ENCODE measurements at places on chromosomes 13 and 19.

DNA sequence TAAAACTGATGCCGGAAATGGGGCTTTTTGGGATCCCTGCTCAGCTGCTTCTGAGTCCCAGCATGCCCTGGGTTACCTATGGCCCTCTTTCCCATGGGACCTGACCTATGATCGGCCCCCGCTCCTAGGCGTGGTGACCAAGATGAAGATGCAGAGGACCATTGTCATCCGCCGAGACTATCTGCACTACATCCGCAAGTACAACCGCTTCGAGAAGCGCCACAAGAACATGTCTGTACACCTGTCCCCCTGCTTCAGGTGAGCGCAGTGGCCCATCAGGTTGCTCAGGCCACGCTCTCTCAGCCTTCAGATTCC, 1.5 kb downstream of the RPS11 start:
- no peak for DNase-seq

DNA sequence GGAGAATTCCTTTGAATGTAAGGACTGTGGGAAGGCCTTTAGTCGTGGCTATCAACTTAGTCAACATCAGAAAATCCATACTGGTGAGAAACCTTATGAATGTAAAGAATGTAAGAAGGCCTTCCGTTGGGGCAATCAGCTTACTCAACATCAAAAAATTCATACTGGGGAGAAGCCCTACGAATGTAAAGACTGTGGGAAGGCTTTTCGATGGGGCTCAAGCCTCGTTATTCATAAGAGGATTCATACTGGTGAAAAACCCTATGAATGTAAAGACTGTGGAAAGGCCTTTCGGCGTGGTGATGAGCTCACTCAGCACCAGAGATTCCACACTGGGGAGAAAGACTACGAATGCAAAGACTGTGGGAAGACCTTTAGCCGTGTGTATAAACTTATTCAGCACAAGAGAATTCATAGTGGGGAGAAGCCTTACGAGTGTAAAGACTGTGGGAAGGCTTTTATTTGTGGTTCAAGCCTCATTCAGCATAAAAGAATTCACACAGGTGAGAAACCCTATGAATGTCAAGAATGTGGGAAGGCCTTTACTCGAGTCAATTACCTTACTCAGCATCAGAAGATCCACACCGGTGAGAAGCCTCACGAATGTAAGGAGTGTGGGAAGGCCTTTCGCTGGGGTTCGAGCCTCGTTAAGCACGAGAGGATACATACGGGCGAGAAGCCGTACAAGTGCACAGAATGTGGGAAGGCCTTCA, 39.2 kb downstream of the ZNF331 start:
- DNase-seq: no peak

DNA sequence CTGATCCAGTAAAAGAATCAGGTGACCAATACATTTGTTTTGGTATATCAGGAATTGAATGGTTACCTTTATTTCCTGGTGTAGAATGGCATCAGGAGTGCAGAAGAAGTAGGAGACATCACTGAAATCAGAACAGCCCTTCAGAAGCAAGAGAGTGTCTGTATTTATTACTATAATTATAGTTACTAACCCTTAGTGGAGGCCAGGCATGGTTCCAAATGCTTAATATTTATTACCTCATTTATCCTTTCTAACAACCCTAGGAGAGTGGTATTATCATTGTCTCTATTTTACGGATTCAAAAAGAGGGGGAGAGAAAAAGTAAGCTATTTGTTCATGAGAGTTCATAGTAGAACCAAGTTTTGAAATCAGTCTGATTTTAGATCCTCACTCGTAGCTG, 1292.9 kb downstream of the PCDH9 start:
- no peak for DNase-seq

DNA sequence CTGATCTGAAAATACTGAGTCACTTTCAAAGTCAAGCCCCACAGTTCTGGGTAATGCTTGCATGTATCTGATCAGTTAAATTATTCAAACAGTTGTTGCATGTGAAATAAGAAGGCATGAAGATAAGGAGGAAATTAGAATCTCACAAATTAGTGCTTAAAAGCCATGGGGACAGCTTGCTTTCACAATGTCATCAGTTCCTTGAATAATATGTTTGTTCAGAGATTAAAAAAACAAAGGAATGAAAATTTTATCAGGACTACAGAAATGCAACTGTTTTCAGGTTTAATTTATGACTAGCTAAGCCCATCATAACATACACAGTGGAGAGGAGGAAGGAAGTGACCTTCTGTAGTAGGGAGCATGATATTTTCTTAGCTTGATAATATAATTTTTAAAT, 150.1 kb downstream of the OXGR1 start:
- no peak for DNase-seq

DNA sequence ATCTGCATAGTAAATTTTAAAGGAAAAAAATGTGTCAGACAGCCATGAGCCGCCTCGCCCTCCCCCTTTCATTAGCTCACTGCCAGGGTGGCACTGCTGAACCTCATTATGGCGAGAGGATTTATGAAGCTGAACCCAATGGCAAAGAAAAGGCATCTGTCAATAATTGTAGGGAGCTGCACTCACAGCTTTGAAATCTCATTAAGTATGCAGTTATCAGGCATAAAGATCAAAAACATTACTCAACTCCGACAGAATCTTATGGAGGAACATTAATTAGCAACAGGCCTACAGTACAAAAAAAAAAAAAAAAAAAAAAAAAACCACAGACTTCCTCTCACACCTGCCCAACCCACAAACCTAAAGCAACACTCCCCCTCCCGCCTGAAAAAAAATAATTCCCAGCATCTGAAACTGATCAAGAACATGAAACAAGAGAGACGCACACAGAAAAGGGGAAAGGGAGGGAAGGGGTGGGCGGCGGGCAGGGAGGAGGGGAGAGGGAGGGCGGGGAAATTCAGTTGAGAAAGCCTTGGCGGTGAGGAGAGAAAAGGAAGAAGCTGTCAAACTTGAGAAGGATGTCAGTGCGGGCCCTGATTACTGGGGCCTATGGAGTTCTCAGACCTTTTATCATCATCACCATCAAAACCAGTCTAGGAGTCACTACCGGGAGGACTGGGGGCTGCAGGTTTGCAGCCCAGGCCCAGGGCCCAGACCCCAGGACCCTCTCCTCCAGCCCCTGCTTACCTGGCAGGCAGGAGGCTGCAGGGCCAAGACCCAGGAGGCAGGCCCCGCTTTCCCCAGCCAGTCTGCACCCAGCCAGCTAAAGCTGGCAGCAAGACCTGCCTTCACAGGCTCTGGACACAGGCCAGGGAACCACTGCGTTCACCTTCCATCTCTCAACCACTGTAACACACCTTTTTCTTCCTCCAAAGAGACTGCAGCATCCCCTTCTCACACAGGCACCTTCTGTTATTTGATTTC, 8.9 kb downstream of the TSHZ3 start:
- no peak for DNase-seq

- no peak for DNase-seq
Measured at GRCh38 chr19:38155453-38155852, 68.6 kb downstream of the DPF1 start.

Measured in HS-27A (cell line).